ENCODE measurements at places on chromosomes 3 and 15.

DNA sequence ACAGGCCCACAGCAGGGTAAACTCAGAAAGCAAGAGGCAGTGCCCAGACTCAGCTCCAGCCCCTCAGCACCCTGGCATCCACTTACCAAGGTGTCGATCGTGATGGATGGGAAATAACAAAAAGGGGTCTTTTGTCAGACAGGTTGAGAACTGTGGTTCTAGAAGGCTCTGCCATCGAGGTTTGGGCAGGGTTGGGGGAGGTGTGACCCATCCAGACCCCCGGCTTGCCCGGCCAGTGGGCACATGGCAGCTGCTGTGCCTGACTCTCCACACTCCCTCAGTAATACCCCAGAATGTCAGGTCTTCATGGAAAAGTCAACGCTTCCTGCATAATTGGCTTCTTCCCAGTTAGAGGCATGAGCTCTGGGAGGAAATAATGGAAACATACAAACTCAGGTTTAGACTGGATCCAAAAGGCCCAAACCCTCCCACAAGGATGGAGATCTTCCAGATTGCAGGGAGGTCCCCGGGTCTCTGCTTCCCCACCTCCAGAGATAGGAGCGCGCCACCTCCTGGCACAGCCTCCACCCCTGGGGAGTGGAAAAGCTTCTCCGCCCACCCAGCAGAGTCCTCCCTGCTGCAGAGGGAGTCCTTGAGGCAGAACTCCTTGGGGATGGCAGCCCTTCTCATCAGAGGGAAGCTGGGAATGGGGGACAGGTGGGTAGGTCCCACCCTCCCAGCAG, 149.8 kb upstream of the IQSEC1 start:
- DNase-seq: no peak

GRCh38 chr15:59026207-59026606, 38.7 kb downstream of the RNF111 start:
- no peak for DNase-seq

GRCh38 chr3:127150513-127151250, 42.2 kb upstream of the PRR23E start:
- no peak for DNase-seq

DNA sequence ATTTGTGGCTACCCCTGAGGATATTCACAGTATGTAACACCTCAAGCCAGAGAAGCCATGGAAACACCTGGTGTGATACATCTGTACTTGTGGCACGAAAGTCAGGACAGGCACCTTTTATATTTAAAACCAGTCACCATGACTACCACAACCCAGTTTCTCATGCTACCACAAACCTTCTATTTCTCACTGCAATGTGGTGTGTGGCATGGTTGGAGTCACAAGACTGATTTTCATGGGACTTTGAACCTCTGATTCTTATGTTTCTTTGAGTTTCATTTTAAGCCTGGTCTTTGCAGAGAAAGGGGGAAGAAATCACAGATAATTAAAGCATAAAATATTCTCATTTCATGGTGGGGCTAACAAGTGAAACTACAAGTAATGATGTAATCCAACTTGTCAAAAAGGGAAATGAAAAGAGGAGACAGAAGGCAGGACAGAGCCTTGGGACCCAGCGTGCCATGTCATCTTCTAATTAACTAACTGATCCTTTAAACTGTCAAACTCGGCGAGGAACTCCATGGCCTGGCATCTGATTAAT, 175.9 kb downstream of the PDZRN3 start:
- no peak for DNase-seq
